ENCODE measurements at places on chromosomes 2 and 18. TPM values are rescaled to one million over a fixed set of nuclear protein-coding genes. Genes with fewer than 3 reads are reported as not detected.

SERPINB7 gene
- 3.4 TPM for total RNA-seq

PPIG gene
- 21.1 TPM for total RNA-seq

FAHD2A gene
- total RNA-seq: 51.3 TPM

CDH19 gene
- not detected for total RNA-seq

PROKR1 gene
- not detected for total RNA-seq

SRD5A2 gene
- total RNA-seq: not detected

ARHGAP28 gene
- 0.46 TPM for total RNA-seq
